ENCODE measurements at places on chromosomes 5 and 9.

- no peak for DNase-seq
Measured at GRCh38 chr5:90548069-90548593, 10.5 kb upstream of the ADGRV1 start.

- no peak for DNase-seq
Measured at GRCh38 chr5:54719384-54720283, 202.1 kb downstream of the SNX18 start.

DNA sequence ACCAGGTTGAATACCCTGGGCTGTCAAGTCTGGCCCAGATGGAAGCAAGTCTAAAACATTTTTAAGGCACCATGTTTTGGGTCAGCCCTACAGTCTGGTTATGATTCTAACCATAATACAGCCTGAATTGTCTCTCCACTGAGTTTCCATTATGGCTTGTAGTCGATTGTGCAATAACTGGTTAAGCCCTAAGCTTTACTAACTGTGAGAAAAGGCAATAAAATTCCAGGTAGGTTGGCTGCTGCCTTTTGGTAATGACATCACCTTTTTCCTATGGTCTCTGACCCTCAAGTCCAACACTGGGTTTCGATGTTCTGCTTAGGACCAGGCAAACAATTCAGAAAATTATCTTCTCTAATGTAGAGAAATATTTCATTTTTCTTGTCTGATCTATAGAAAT, 243.3 kb downstream of the ACTL7B start:
- DNase-seq: no peak

DNA sequence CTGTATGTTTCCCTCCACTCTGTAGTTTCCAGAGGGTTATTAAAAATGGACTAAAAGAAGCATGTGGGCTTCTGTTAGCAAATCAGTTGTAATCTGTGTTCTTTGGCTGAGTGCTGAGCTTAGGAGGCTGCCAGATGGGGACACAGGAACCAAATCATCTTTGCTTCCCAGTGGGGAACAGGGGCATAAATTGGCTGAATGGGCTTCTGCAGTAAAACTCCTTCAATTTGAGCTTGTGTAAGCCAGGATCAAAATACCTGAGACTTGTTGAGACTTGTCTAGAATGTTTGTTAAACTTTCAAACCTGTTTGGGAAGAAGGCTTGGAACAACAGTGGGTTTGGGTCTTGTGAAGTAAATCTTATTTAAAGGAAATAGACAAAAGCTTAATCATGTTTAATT, 32.2 kb upstream of the TNFAIP8 start:
- no peak for DNase-seq

GRCh38 chr5:135248801-135249231, 150.2 kb downstream of the MACROH2A1 start:
- no peak for DNase-seq

GRCh38 chr9:91734371-91734981, 215.6 kb downstream of the ROR2 start:
- DNase-seq: peak; percentile 58

GRCh38 chr5:109196087-109196822, 213.5 kb downstream of the PJA2 start:
- no peak for DNase-seq

DNA sequence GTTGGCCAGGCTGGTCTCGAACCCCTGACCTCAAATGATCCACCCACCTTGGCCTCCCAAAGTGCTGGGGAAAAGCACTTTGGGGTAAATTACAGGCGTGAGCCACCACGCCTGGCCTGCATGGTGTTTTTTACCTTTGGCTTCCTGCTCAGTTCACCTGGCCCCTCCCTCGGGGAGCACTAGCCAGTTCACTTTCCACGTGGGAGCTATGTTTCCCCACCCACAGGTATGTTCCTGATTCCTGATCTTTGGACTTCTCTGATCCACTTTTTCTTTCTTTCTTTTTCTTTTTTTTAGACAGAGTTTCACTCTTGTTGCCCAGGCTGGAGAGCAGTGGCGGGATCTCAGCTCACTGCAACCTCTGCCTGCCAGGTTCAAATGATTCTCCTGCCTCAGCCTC, 15.8 kb downstream of the DAB2IP start:
- DNase-seq: no peak

DNA sequence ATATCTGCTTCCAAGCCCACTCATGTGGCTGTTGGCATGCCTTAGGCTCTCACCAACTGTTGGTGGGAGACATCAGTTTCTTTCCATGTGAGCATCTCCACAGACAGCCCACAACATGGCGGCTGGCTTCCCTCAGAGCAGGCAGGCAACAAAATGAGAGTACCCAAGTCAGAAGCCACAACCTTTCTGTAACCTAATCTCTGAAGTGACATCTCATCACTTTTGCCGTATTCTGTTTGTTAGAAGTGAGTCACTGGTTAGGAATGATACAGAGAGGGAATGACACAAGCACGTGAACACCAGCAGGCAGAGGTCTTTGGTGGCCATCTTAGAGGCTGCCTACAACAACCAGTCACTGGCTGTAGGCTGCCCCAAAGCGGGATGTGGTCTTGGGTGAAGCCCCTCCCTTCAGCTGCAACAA, 88.6 kb upstream of the RASGRF2 start:
- no peak for DNase-seq

GRCh38 chr5:88487066-88487465, 218.4 kb upstream of the TMEM161B start:
- no peak for DNase-seq

DNA sequence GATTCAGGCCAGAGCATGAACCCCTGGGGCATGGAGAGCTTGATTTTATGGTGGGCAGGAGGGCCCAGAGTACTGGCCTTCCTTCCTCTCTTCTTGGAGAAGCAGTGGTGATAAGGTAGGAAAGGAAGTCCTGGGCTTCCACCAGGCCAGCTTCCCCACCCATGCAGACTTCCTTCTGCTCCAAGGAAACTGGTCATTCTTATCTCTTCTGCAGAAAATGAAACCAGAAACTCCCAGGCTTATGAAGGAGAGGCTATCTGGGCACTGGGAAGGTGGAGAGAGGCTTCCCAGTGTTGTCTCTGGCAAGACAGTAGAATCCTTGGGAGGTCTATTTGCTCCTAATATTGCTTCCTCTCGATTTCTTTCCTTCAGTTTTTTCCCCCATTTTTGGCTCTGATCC, 110.5 kb upstream of the EQTN start:
- DNase-seq: no peak

DNA sequence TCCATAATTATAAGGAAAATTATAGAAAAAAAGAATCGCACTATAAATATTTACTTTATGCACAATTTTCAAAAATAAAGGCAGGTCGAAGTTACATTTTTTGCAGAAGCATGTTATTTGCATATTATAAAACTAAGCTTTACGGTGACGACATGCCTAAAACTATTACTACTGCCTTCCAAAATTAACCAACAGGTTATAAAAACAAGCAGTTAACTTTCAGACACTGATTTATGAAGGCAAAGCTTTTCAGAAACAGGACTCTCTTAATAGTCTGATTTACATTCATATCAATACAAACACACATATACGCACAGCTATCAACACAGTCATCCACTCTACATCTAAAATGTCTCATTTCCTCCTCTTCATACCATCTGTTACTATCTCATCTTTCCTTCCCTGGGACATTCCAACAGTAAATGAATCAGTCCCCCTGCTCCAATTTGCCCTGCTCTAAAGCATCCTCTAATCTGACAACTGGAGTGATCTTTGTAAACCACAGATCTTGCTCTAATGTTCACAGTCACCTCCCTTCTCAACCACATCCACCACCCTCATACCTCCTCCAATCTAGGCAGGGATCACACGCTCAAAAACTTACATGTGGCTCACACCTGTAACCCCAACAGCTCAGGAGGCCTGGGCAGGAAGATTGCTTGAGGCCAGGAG, 21.6 kb downstream of the FBXW11 start:
- DNase-seq: no peak

- no peak for DNase-seq
Measured at GRCh38 chr5:104890767-104891166, 1328.2 kb upstream of the NUDT12 start.

DNA sequence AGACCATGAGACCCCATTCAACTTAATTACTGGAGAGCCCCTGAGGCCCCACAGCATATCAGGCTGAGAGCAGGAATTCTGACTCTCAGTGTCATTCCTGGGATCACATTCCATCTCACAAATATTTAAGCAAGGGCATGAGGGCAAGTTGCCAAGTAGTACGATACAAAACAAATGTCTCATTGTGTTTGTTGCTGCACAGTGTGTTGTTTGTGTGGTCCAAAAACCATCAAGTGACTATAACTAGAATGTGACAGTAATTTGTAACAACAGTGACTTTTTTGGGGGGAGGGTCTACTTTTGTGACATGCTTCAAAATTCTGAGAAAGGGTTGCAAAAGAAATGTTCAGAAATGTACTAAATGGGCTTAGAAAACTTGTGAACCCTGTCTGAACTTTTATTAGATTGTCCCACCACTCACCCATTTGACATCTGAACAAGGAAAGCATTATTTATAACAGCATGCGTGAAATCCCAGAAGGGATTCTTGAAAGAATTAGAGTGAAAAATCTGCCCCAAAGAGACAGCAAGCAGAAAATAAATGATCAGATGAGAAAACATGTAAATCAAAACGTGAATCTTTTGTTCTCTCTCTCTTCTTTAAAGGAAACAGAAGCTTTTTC, 347.0 kb downstream of the NTRK2 start:
- DNase-seq: no peak

GRCh38 chr5:179614745-179615144, 8.7 kb downstream of the HNRNPH1 start:
- no peak for DNase-seq

- DNase-seq: no peak
Measured at GRCh38 chr5:170573114-170573513, 69.3 kb downstream of the KCNIP1 start.

DNA sequence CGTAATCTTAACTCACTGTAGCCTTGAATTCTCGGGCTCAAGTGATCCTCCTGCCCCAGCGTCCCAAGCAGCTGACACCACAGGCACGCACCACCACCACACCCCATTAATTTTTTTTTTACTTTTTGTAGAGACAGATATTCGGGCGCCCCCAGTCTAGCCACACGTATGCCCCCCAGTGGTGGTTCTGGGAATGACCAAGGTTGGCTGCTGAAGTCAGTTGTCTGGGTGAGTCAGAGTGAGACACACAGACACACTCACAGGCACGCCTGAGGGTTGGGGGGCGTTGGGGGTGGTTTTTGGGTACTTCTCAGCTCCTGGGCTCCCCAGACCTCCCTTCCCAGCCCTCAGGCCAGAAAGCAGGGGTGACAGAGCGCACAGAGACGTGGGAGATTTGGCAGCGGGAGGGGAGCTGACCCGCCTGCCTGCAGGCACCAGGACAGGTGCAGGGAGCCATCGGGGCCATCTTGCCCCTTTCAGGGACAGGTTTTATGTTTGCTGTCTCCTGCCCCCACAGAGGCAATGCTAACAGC, 4.2 kb upstream of the ENTPD8 start:
- DNase-seq: peak; percentile 86

DNA sequence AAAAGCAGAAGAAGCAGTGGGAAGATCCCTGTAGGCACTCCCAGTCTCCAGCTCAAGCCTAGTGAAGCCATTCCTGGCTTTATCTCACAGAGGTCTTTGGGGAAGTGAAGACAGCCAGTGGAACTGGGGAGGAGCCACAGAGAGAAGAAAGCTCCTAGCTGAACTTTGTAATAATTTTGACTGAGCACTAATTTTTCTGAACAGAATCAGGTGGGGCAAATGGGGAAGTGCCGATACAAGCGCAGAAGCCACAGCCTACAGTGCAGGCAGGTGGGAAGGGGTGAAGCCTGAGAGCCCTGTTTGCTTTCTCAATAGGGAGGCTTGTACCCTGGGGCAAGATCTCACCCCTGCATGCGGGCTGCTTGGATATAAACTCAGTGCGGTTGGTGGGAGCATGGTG, 48.4 kb upstream of the SNAPC3 start:
- DNase-seq: no peak

- DNase-seq: no peak
Measured at GRCh38 chr9:98576354-98576753, 132.4 kb downstream of the GABBR2 start.

GRCh38 chr5:36692791-36693763, 86.7 kb downstream of the SLC1A3 start:
- peak; percentile 60 for DNase-seq

DNA sequence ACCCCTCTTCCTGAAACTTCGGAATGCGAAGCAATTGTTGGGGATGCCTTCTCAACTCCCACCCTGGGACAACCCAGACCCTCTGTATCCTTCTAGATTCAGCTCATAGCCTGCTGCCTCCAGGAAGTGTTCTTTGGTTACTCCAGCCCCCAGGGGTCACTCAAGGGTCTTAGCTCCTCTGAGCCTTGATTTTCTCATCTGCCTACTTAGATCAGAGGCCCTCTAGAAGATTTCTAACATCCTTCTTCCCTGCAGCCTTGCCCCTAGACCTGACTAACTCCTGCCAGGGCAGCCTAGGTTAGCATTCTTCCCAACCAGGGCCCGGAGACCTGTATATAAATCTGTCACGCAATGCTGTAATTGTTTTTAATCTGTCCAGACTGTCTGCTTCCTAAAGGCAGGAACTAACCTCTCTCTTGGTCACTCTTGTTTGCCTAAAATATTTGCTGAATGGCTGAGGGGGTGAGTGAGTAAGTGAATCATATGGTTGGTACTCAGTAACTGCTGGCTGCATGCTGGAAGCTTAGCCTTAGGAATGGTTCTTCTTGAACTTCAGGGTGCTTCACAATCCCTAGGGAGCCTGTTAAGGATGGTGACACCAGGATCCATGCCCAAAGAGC, 8.2 kb downstream of the GALNT10 start:
- DNase-seq: no peak

- DNase-seq: no peak
Measured at GRCh38 chr5:158565017-158565789, 534.5 kb downstream of the EBF1 start.

DNA sequence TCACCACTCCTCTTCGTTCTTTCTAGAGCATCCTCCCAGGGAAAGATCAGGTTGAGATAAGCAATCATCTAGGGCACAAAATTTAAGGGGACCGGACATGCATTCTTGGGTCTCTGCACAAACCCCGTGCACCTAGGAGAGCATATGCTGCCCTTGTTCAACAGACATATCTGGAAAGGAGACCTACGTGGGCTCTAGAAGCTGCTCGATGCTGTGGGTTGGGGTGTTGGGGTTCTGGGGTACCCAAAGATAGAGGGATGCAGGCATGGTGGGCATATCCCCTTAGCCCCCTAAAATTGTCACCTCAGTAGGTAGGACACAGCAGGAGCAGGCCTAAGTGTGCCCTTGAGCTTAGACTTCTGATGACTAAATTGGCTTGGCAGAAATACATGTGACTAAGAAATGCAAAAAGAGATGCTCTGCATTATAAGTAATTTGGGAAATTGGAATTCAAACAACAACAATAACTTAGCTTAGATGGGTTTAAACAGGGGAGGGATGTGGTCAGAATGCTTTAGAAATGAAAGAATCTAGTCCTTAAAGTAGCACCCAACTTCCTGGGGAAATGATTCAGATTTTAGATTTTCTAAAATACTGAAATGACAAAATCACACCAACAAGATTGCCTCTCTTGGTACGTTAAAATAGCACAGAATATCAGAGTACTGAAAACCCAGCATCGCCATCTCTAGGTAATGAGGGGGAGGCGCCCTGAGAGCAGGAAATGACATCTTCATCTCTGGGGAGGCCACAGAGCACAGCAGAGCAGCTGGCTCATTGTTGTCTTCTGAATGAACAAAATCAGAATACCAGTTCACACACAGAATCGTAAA, 172.3 kb downstream of the GNA14 start:
- no peak for DNase-seq

- no peak for DNase-seq
Measured at GRCh38 chr9:133711428-133712220, 26.5 kb downstream of the SARDH start.

All from GM12892 (cell line).